ENCODE measurements at places on chromosomes 12 and 14. TPM values are rescaled to one million over a fixed set of nuclear protein-coding genes. Genes with fewer than 3 reads are reported as not detected.
A peak's percentile ranks its signal among the peaks of the same experiment; 100 is the strongest.

TCL1B gene
- not detected for total RNA-seq

AEBP2 gene
- 28.3 TPM for total RNA-seq

SDR9C7 gene
- total RNA-seq, result 0.14 TPM

CAPZA3 gene
- total RNA-seq, result not detected

IFNG-AS1 gene
- 0.25 TPM for total RNA-seq

OR10A7 gene
- not detected for total RNA-seq

CDKN3 gene
- 2.7 TPM for total RNA-seq

- peak; percentile 63 for DNase-seq
Observed at GRCh38 chr12:47742253-47742825, 16.3 kb downstream of the RAPGEF3 start.

DNA sequence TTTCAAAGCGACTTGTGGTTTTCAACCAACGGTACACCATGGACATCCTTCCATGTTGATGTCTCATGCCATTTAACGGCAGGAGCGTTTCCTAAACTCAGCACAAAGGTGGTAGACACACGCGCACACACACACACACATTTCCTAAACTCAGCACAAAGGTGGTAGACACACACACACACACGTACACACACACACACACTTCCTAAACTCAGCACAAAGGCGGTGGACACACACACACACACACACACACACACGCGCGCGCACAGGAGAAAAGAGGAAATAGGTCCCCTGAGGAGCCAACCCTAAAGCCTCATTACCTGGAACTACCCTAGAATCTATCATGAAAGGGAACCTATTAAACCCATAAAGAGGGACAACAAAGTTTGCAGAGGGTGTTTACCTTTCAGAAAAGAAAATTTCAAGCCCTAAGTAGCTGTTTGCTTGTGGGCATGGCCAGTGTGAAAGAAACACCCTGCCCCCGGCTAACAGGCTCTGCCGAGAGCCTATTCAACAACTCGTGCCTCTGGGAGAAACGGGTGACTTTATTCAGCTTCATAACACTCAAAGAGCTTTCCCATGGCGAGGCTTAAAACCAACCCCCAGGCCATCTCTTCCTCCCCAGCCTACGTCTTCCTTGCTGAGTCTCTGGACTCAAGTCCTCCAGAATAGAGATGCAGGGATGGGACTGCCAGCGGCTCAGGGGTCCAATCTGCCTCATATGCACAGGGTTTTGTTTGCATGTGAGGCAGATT lies 31.8 kb downstream of the SLC8B1 start:
- no peak for DNase-seq

DNA sequence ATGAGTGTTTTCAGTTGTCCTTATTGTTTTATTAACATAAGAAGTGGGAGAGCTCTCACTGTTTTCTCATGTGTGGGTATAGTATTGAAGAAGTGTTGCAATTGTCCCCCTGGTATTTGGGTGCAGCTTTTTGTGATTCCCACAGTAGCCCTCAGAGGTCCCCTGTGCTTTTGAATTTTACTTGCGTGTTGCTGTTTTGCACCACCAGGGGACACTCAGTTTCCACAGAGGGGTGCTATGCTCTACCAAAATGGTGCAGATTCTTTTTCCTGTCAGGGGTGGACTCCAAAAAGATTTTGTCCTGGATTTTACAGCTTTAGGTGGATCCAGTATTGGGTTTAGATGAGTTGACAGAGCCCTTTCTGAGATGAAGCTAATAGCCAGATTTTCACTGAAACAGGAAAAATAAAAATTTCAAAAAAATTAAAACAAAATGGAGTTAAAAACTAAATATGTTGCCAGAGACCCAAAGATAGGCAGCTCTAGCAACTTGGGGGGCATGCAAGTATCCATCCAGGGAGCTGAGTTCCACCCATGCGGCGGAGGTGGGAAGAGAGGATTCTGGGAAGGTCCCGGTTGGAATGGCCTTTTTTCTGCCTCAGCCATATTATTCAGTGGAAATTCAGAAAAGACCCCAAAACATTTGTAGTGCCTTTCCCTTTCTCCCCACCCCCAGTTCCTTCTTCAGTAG lies 50.2 kb downstream of the TTLL5 start:
- no peak for DNase-seq

DNA sequence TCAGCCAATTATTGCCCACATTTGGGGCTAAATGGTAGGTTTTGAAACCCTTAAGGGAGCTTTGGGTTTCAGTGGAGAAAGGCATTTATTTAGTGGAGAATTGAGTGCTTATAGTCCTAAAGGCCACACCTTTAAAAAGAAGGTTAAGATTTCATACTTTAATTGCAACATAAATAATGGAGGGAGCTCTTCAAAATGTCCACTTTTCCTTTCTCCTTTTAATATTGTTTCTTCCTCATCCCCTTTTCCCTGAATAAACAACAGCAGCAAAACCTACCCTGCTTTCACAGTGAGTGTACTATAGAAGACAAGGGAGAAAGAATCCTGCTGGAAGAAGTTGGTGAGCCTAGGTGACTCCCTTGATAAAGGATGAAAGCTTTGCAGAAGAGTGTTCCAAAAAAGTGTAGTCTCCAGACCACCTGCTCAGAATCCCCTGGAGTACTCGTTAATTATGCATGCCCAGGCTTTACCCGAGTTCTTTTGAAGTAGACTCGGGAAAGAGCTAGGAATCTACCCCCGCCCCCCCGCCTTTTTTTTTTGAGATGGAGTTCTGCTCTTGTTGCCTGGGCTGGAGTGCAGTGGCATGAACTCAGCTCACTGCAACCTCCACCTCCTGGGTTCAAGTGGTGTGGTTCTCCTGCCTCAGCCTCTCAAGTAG lies 11.5 kb upstream of the EID3 start:
- DNase-seq, result no peak

DNA sequence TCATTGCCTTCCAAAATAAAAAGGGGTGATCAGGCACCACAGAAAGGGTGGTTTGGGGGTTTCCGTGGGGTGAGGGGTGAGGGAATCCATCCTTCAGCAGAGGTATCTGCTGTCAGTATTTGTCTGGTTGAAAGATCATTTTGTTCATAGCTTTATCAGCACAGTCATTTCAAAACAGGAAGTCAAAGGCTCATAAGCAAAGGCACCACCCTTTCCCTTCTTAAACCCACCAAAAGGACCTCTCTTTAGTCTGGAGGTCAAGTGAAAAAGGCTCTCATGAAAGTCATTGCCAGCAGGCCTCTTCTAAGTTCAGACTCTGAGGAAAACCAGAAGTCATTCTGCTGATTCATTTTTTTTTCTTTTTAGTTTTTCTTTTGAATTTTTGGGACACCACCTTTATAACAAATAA lies 6.2 kb downstream of the CHST11 start:
- no peak for DNase-seq
